Activated CD8-positive, alpha-beta memory T cell treated with anti-CD3 and anti-CD28 coated beads, Interleukin-2, amount 10 ng/mL, durations not matched to agents 7 days and 5 days (primary cell): ENCODE measurements at places on chromosomes 1 and 21. TPM values are rescaled to one million over a fixed set of nuclear protein-coding genes. Genes with fewer than 3 reads are reported as not detected.

RGS4 gene
- not detected for total RNA-seq

ESRRG gene
- total RNA-seq = not detected

CAPN8 gene
- total RNA-seq = not detected

TMEM82 gene
- total RNA-seq = not detected

KRTAP19-1 gene
- not detected for total RNA-seq

PBX1 gene
- total RNA-seq = not detected

C1orf146 gene
- not detected for total RNA-seq

OR10J1 gene
- not detected for total RNA-seq

ASCL5 gene
- total RNA-seq = not detected
